ENCODE measurements at places on chromosomes 11 and 22.

GRCh38 chr22:38953577-38954413 lies 3.6 kb upstream of the APOBEC3A start:
- no peak for DNase-seq

DNA sequence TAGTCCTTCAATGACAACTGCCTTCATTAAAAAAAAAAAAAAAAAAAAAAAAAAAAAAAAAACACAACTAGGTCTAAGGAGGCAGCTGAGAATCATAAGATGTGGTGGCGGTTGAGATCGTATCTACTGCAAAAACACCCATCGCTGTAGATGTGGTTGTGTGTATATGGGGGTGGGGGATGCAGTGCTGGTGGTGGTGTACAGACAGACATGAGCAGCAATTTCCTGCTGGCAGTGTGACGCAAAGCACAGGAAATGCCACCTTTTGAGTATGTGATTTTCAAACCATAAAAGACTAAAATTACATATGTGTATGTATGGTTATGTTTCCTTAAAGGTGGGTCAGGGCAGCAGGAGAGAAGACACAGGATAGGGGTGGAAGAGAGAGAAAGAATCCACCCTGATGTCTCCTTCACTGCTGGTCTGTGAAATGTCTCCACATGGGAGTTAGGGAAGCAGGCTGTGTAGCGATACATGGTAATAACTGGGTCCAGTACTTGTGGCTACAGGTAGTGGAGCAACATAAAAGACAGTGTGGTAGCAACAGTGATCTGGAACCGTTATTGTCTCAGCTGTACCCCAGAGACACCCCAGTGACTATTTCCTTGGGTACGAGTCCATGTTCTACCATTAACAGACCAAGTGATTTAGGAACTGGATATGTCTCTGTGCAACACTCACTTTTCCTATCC lies 57.9 kb downstream of the SYTL2 start:
- peak; percentile 43 for DNase-seq

DNA sequence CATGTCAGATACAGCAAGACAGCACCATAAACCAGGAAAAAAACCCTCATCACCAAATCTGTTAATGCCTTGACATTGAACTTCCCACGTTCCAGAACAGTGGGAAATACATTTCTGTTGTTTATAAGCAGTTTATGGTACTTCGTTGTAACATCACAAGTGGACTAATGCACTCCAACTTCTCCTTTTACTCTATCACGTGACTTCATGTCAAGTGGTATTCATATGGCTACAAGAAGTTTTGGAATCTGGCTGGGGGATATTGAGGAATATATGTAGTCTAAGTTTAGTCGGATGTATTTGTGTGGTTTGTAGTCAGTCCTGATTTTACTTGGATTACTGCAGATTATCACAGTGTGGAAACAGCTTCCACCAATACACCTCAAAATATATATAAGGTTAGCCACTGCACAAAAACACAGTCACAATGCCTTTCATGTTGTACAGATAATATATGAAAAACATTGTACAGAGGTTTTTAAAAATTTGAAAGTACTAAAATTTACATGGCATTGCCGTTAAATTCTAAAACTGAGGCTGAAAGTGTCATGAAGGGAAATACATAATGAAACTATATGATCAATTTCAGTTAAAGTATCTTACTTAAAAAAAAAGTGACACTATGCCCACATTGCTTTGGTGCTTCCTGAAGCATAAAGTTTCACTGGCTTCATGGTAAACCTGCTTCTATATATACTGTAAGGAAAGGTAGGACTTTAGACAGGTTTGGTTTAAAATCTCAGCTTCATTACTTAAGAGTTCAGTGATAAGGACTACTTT lies 134.1 kb downstream of the CASP12 start:
- DNase-seq = no peak

DNA sequence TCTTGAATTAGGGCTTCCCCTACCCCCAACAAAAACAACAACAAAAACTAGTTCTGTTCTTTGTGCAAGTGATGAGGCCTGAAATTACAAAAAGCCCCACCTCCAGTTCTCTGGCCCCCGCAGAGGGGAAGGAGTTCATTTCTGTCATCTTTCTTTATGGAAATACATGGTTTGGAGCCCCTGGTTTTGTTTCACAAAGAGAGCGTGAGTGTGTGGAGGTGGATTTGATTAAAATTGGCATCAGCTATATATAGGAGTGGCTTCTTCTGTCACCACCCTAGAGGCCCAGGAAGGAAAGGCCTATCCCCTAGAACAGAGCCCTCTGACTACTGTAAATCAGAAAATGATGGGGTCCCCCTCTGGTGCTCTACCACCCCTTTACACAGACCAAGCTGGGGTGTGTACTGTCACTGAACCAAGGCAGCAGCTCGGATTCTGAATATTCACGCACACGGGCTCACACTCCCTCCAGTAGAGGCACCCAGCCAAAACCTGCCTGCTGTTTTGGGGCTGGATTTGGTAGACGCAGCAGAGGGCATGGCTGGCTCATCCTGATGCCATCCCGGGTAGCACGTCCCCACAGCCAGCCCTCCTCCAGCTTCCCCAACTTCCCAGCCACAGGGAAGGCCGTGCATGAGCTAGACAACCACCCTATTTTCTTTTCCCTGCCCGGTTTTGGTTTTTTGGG lies 19.4 kb downstream of the RCOR2 start:
- DNase-seq = peak; percentile 37

GRCh38 chr11:41497974-41498373 lies 38.5 kb upstream of the LRRC4C start:
- no peak for DNase-seq

DNA sequence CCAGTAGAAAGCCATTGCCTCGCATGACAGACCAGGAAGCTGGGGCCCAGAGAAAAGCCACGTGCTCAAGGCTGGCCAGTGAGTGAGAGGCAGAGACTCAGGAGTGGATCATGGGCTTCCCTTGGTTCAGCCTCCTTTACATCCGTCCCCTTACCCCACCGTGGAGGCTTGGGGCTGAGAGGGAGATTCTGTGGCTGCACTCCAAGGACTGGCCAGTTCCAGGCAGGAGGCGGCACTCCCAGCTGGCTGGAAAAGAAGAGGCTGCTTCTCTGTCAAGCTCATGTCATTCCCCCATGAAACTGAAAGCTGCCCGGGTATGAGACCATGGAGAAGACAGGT lies 6.6 kb upstream of the ASCL2 start:
- DNase-seq = peak; percentile 6

DNA sequence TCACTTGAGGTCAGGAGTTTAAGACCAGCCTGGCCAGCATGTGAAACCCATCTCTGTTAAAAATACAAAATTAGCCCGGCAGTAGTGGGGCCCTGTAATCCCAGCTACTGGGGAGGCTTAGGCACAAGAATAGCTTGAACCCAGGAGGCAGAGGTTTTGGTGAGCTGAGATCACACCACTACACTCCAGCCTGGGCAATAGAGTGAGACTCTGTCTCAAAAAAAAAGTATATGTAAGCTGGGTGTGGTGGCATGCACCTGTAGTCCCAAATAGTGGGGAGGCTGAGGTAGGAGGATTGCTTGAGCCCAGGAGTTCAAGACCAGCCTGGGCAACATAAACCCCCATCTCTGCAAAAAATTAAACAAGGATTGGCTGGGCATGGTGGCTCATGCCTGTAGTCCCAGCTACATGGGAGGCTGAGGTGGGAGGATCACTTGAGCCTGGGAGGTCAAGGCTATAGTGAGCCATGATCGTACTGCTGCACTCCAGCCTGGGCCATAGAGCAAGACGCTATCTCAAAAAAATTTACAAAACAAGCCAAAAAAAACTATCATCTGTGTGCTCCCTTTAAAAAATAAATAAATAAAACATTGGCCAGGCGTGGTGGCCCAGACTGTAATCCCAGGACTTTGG lies 10.8 kb downstream of the CRKL start:
- DNase-seq = no peak

DNA sequence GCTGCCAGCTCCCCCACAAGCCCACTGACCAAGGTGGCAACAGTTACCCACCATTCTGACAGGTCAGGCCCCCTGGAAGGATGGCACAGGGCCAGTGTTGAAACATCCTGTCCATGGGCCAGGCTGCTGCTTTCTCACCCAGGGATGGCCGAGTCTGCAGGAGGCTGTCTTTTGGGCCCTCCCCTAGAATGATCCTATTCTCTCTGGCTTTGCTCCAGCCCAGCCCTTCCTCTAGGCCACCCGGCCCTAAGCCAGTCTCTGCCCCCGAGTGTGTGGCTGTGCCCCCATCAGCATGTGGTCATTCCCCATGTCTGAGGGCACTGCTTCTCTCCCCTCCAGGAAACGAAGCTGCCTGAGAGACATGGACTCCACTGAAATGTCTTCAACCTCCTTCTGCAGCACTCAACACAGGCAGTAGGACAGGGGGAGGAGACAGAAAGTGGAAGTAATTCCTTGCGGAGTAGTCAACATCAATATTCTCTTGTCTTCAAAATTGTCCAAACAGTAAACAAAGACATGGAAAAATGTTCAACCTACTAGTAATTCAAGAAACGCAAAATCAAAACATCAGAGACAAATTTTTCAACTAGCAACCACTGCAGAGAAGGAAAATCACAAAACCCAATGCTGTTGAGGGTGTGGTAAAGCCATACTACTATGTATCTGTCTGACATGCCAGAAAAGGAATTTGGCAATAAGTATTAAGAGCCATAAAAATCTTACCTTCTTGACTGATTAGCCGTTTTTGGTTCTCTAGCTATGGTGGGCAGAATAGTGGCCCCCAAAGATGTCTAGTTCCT lies 5.1 kb upstream of the SCARF2 start:
- no peak for DNase-seq

DNA sequence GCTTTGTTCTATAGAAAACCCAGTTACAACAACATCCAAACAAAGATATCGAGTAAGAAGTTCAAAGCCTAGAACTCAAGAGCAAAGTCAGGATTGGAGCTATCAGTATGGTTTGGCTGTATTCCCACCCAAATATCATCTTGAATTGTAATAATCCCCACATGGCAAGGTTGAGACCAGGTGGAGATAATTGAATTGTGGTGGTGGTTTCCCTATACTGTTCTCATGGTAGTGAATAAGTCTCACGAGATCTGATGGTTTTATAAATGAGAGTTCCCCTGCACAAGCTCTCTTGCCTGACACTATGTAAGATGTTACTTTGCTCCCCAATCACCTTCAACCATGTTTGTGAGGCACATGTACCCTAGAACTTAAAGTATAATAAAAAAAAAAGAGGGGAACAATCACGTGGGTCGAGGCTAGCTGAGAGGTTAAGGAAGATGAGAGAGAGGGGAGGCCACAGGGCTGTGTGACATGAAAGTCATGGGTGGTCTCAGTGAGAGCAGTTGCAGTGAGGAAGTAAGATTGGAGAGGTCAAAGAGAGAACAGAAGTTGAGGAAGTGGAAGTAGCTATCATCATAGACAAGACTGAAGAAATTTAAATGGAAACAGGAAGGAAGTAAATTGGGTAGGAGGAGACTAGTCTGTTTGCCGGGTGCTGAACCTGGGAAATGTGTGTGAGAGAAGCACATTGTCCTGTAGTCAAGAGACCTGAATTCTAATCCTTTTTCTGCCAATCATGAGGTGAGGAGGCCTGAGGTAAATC lies 80.1 kb upstream of the CD44 start:
- no peak for DNase-seq

DNA sequence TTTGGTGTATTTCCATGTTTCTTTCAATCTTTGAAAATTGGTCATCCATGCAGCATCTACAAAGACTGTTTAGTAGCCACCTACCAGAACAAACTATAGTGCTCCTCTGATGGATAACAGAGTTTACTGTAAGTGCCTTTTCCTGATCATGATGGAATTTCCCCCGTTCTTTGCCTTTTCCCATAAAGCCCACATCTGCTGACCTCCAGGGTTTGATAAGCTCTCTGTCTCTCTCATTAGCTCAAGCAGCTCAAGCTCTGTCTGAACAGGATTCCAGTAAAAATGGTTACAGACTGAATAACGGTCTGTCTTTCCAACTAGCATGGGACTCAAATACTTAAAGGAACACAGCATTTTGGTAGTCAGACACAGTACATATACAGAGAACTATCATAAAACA lies 308.4 kb upstream of the SORL1-AS1 start:
- DNase-seq = no peak

GRCh38 chr11:20056109-20056949 lies 103.9 kb downstream of the DBX1 start:
- no peak for DNase-seq

DNA sequence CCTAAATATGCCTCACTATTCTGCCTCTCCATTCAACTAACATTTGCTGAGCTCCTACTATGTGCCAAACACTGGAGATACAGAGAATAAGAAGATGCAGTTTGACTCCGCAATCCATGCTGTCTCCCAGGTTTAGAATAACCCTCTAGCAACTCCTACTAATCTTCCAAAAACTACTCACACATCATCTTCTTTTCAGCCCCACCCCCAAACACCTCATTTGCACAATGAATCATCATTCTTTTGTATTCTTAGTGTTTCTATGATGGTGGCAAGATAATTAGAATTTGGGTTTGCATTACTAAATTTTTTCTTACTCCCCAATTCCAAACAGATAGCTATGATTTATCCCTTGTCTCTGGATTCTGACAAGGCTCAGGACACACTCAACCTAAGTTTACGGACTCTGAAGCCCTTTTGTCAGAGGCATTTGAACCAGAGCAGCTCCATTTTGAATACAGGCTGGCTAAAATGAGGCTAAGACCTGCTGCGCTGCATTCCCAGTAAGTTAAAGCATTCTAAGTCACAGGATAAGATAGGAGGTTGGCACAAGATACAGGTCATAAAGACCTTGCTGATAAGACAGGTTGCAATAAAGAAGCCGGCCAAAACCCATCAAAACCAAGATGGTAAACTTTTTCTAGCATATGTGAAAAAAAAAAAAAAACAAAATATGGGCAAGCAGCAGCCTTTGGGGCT lies 1038.9 kb downstream of the DLG2 start:
- DNase-seq = no peak
